ENCODE measurements at places on chromosomes 11 and 22.

- ATAC-seq = no peak
These were observed 26.3 kb upstream of the ISX start for GRCh38 chr22:35039625-35040024.

DNA sequence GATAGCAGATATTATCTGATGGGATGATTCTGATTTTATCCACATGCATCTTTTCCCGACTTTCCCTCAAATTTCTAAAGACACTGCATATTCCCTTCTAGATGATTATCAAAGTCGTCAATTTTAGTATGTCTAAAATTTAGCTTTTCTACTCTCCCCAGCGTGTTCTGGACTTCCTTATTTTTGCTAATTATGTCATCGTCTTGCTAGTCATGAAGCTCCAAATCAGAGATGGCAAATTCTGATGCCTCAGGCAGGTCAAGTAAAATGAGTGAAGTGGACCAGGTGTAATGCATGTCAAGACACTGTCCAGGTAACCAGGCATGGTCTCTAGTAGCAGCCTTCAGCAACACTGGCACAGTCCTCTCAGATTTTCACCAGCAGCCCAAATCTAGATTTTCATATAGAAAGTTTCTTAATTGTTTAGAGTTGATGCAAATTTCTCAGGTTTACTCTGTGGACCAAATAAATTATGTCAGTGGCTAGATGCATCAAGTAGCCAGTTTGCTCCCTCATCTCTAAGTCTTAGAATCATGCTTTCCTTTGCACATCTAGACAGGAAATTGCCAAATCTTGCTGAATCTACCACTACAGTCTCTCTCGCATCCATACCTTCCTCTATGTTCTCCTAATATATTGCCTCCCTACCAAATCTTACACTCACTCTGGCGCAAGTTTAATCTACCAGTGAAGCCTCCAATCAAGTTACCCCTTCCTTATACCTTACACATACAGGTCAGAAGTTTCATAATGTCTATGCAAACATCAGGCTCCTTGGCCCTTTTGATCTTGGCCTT, 10.6 kb downstream of the HSD17B12 start:
- ATAC-seq = no peak

GRCh38 chr11:46073632-46074031, 47.6 kb downstream of the PHF21A start:
- ATAC-seq = no peak

DNA sequence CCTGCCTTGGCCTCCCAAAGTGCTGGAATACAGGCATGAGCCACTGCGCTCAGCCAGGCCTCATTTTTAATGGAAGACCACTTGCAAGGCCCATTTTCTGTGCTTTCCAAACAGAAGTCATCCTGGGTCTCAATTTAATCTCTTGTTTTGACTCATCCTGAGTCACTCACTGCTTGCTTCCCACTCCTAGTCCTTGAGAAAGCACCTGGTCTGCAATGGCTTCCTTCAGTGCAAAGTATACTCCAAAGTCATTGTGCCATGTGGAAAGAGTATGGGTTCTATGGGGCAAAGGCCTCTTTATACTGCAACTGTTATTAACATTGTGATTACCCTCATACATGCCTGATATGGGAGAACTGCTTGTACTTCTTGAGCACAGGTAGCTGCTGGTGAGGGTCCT, 18.3 kb upstream of the SLC5A1 start:
- no peak for ATAC-seq

GRCh38 chr11:125263268-125263790, 98.8 kb downstream of the PKNOX2 start:
- ATAC-seq = peak; percentile 91

GRCh38 chr22:50486561-50487289, at the start of gene MIOX:
Gene MIOX (plus strand): TSS chr22:50486859. CDS start chr22:50486898, 39 bp downstream.
- ATAC-seq = no peak

DNA sequence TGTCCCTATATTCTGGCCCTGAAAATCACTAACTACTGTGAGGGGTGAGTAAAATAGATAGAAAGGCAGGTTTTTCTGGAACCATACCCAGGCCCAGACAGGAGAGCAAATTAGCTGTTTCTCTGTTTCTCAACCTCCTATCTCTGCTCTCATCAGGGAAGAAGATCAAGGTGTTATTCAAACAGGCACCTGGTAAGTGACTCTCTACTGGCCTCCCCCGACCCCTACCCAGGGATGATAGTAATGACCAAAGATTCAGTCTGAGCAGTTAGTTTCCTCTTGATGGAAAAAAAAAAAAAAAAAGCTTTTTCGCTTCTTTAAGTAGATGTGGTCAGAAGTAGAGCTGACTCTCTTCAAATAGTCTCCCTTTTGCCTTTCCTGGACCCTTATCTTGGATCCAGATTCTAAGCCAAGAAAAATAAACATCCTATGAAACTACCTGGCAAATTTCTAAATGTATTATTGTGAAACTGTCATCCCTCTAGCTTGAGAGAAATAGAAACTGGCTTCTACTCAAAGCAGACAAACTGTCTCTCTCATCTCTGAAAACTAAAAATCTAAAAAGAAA, 9.9 kb downstream of the LRRC4C start:
- no peak for ATAC-seq

GRCh38 chr22:49300241-49300640, 527.4 kb downstream of the BRD1 start:
- ATAC-seq = no peak

DNA sequence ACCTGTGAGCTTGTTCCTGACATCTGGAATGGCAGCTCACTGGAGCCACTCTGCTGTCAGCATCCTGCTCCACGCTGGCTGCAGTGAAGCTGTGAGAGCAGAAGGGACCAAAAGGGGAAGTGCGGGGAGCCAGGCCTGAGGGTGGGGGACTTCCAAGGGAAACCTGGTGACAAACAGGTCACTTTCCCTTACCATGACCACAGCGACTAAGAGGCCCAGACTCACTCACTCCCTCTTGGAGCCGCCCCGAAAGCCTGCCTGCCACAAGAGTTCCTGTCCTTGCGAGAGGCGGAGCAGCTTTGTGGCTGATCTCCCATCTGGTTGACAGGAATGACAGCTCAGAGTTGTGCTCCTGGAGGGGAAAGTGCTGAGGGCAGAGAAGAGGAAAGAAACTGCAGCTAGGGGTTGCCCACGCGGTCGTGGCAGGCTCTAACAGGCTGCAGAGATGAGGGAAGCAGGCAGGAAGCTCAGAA, 183.8 kb upstream of the NTM start:
- no peak for ATAC-seq

- peak; percentile 66 for ATAC-seq
These were observed 27.6 kb upstream of the TOLLIP start for GRCh38 chr11:1336836-1337646.

GRCh38 chr11:69467196-69467595, 14.3 kb upstream of the LINC01488 start:
- no peak for ATAC-seq

DNA sequence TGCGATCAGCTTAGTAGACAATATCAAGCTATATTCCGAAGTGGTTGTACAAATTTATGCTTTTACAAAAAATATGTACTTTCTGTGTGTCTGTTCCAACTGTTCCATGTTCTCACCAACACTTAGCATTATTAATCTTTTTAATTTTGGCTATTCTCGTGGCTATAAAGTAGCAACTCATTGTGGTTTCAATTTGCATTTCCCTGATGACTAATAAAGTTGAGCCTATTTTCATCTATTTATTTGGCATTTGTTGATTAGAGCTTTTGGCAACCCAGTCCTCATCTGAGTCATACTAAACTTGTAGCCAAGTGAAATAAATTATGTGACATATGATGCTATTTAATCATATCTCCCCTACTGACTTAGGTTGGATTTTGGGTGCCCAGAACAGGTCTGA, 115.9 kb downstream of the FBXO7 start:
- ATAC-seq = no peak

GRCh38 chr11:10483174-10483573, 28.1 kb downstream of the AMPD3 start:
- no peak for ATAC-seq

GRCh38 chr11:80196932-80197554, 756.2 kb upstream of the TENM4 start:
- peak; percentile 75 for ATAC-seq

DNA sequence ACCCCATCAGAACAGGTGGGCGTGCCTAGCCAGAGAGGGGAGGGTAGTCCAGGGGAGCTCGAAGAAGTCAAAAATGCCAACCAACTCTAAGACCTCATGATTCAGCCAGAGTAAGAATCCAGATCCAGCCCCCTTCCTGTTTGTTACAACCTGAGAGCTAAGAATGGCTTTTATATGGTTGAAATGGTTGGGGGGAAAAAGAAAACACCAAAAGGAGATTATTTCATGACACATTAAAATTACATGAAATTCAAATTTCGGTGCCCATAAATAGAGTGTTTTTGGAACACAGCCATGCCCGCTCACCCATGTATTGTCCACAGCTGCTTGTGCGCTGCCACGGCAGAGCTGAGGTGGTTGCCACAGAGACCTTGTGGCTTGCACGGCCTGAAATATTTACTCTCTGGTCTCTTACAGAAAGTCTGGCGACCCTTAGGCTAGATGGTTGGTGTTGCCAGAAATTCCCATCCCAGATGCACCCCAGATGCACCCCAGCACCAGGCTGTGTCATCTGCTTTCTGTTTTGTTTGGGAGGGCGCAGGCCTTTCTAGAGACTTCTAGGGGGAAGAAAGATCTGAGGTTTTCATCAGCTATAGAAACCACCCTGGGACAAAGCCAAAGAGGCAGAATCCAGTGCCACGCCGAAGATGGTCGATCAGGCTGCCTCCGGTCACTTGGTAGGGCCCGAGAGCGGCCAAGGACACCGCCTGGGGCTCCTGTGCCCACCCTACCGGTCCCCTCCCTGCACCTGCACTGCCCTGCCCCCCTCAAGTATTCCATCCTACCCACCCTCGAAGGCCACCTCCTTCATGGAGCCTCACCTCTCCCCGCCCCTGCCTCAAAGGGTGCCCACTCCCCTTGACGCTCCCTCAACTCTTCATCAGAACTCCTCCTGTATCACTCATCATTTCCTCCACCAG, 80.2 kb downstream of the DSCAML1 start:
- ATAC-seq = peak; percentile 65

GRCh38 chr11:132910011-132910760, 622.1 kb downstream of the OPCML start:
- ATAC-seq = peak; percentile 22

DNA sequence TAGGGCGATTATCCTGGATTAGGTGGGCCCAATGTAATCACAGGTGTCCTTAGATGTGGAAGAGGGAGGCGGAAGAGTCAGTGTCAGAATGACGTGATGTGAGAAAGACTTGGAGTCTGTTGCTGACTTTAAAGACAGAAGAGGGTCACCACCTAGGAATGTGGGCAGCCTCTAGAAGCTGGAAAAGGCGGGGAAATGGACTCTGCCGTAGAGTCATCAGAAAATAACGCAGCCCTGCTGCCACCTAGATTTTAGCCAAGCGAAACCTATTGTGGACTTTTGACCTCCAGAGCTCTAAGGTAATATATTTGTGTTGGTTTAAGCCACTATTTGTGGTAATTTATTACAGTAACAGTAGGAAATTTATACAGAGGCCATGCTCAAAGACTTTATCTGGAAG, 4.8 kb downstream of the DDX10 start:
- ATAC-seq = no peak

DNA sequence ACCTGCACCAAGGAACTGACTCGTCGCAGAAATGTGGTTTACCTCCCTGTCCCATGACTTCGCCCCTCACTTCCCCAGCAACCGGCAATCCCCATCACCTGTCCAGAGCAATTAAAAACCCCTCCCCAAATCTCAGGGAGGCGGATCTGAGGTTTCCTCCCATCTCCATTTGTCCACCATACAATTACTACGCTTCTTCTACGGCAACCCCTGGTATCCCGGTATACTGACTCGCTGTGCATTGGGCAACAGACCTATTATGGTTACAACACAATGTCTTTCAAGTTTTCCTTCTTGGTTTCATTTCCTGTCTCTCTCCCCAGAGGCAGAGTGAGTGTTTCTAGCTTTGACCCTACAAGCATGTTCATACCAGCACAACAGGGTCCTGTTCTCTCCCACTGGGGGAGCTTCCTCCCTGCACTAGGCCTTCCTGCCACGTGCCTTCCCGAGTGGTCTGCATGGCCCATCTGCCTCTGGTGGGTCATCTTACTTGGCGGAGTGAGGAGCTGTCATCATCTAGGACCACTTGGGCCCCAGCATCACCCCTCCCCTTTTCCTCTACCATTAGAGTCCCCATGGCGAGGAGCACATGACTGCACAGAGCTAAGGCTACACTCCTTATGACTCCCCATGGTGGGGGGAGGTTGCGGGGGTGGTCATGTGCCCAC, 30.3 kb upstream of the NAP1L4 start:
- ATAC-seq = peak; percentile 36

- ATAC-seq = no peak
These were observed 8.1 kb upstream of the GLYAT start for GRCh38 chr11:58739725-58740430.
